Stimulated activated CD4-positive, alpha-beta T cell treated with anti-CD3 and anti-CD28 coated beads, Interleukin-2, amount 100 ng/mL, for 24 hours (primary cell): ENCODE measurements at places on chromosomes 4 and X.

DNA sequence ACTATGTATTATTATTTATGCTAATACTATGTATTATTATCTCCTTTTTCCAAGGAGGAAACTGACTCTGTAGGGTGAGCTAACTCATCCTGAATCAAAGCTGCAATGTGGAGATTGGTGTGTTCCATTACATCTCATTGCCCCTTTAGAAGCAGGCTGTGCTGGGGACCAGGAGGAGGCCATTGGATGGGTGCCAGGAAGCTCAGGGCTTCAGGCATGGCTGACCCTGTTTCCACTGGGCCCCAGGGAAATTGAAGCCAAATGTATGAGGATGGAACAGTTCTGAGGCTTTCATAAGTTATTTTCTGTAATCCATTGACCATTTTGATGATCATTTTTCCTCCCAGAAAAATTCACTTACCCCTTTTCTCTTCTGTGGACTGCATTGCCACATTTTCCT is 418.8 kb upstream of the ZFP42 start:
- DNase-seq: no peak

DNA sequence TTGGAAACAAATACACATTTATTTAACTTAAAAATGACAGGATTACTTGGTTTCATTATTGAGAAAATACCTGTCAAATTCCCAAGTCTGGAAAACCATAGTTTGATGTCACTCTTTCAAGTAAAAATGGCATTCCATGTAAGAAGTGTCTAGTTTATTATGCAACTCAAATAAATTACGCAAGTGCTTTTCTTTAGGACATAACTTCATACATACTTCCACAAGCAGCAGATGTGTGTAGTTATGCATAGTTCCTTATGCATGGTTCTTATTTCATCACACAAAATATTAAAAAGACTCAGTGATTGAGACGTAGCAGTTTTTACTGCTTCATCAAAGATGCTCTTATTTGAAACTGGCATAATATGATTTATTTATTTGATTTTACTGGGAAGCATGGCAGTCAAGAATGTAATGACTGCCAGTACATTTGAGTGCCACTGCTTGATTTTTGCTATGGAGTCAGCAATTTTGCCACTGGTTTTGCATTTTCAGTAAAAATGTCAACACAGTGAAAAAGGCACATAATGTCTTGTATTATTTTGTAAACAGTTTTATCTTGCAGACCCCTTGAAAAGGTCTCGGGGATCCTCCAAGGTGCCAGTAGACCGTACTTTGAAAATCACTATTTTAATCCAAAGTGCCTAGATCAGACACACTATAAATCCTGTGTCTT is 62.1 kb downstream of the CLCN3 start:
- no peak for DNase-seq

DNA sequence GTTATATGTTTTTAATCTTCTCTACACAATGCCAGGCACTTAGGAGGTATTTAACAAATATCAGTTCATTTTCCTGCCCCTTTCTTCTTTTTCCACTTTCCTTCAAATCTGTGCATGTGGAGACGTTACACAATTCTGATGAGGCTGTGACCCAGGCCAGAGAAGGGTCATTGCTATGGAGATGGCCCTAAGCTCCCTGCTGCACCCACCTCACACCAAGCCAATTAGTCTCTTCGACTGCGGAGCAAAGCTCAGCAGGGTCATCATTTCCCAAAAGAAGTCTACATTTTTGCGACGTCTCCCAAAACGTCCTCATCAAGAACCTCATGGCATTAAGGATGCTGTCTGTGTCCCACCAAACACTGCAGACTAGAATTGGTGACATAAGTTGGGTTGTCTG is 28.9 kb upstream of the VEGFD start:
- no peak for DNase-seq

GRCh38 chr4:186685767-186686183 is 37.9 kb downstream of the FAT1 start:
- no peak for DNase-seq

DNA sequence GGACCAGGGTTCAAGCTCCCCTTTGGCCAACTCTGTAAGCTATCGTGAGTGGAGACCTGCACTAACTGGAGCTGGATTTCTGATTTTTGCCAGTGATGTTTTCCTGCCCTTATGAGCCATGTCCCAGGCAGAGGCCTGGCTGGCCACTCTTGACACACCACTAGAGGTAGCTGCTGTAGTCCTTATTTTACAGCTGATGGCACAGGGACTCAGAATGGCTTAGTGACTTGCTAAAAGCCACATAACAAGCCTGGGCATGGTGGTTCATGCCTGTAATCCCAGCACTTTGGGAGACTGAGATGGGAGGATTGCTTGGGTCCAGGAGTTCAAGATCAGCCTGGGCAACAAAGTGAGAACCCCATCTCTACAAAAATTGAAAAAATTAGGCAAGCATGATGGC is 33.4 kb downstream of the CYTL1 start:
- no peak for DNase-seq

GRCh38 chr4:19492606-19493005 is 759.1 kb upstream of the SLIT2 start:
- DNase-seq: no peak
